ENCODE measurements at places on chromosomes 11 and 22. TPM values are rescaled to one million over a fixed set of nuclear protein-coding genes. Genes with fewer than 3 reads are reported as not detected.

The ALX4 gene
- not detected for total RNA-seq

The OR2D2 gene
- not detected for total RNA-seq

DNA sequence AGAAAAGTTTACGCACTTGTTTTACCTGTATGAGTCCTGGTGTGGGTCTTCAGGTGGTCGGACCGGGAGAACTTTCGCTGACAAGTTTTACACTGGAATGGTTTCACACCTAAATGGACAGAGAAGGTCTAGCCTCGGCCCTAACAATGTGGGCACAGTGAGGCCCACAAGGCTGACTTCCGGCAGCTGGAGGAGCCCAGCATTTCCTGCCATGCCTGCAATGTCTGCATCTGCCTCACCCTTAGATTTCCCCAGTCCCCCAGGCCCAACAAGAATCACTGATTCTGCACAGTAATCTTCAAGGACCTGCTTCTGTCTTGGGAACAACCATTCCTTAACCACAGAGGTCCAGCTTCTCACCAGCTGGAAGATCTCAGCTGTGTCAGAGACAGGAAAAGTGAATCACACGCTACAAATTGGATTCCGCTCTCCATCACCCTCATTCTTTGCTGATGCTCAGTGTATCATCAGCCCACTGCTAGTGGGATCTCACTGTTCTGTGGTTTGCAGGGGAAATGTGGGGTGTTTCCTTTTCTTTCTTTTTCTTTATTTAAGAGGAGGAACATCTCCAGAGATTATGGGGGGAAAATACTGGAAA lies 43.3 kb downstream of the WT1 start:
- H3K4me3 ChIP-seq, result no peak overlapping the region
- H3K4me1 ChIP-seq, result no peaks in the 10 kb centered on the region
- H3K27me3 ChIP-seq, result peaks cover 11% of the 10 kb centered on the region
- no peaks in the 10 kb centered on the region for H3K36me3 ChIP-seq
- DNase-seq, result no peak

The GGA1 gene
- total RNA-seq, result 29.1 TPM

The KRTAP5-9 gene
- not detected for total RNA-seq

The SCGB1A1 gene
- not detected for total RNA-seq

All from HepG2 (cell line).